Ovary (tissue), 10 donors: ENCODE measurements at places on chromosomes 6 and 20. TPM values are rescaled to one million over a fixed set of nuclear protein-coding genes. Genes with fewer than 3 reads are reported as not detected.

DNA sequence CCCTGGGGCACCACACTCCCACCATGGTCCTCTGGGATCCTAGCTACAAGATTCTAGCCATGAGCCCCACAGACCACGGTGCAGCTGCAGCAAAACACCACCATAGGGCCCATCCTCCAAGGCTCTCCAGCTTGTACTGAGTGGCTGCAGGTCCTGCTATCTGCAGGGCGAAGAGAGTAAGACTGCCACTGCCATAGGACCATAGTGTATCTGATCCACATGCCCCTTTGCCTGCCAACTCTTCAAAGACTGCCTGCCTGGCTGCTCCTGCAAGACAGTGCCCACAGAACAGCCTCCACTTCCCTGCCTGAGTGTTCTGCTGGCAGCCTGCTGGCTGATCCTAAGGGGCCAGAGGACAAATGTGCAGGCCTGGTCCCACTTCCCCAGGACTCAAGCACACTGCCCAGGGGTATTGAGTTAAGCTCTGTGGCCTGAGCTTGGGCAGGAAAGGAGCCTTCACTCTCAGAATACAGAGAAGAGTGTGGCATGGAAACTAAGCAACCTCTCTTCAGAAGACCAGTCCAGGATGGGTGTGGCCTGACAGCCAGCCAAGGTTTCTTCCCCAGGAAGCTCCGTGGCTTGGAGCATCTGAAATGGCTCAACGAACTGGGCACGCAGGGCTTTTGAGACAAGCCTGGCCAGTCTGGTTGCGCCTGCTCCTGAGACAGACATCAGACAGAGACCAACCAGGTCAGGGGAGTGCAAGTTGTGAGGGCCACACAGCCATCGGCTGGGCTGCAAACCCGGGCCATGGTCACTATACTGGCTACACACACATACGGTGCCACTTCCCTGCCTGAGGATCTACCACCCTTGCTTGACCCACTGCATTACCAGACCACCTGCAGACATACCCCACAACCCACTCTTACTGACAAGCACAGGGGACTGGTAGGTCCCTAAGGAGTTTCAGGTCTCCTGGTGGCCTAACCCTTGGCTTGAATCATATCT, 54.5 kb downstream of the RNGTT start:
- H3K4me3 ChIP-seq: no peak overlapping the region
- H3K36me3 ChIP-seq: no peaks in the 10 kb centered on the region
- no peak for DNase-seq
- no peaks in the 10 kb centered on the region for H3K4me1 ChIP-seq
- H3K27me3 ChIP-seq: no peaks in the 10 kb centered on the region

DNA sequence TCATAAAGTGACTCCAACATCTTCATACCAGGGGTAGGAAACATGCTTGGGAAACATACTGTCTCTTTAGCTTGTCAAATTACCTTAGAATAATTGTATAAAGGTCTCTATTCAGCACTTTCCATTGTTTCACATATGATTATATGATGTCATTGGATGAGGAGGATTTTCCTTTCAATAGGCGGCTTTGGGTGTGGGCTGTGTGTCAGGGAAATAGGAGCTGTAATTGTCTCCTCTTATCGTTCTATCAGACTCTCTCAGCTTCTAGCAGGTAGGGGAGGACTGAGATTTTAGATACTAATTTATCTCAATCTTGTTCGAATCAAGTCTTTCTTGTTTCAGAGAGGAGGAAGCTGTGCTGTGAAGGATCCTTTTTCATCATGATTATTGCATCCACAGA, 179.4 kb upstream of the OLIG3 start:
- no peak overlapping the region for H3K4me3 ChIP-seq
- no peak overlapping the region for H3K27ac ChIP-seq
- H3K4me1 ChIP-seq: no peaks in the 10 kb centered on the region
- H3K36me3 ChIP-seq: no peaks in the 10 kb centered on the region
- DNase-seq: no peak

GRCh38 chr6:18500921-18501662, 113.9 kb downstream of the RNF144B start:
- no peaks in the 10 kb centered on the region for H3K4me1 ChIP-seq
- H3K27me3 ChIP-seq: no peaks in the 10 kb centered on the region
- no peak overlapping the region for H3K27ac ChIP-seq
- no peak for DNase-seq
- no peak overlapping the region for H3K4me3 ChIP-seq
- H3K36me3 ChIP-seq: no peaks in the 10 kb centered on the region

DNA sequence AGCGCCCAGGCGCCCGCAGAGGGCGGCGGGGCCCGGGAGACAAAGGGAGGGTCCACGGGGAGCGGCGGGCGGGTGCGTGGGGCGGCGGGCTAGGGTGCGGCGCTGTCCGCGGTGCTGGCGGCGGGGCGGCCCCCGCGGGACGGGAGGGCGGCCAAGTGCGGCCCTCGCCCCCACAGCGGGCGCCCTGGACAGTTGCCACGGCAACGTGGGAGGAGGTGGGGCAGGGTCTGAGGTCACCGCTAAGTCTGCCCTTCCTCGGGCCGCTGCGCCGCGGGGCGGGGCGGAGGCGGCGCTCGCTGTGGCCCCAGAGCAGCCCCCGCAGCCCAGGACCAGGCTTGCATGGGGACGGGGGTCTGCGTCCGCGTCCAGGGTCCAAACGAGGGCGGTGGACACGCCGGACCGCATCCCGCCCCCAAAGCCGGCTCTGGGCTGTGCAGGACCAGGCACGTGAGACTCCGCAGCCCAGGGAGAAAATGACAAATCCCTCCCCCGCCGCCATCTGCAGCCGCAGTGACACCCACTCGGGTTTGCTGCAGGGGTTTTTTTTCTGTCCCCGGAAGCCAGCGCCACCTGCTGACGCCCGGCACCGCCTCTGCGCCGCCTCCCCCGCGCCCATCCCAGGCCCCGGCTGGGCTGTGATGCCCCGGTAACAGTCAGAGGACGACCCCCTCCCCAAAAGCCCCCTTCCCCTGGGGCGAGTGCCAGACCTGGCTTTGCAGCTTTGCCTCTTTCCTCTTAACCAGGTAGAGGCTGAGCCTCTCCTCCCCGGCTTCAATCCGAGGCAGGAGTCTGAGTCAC, 36.8 kb downstream of the YTHDF1 start:
- peaks cover 14% of the 10 kb centered on the region for H3K4me1 ChIP-seq
- H3K36me3 ChIP-seq: no peaks in the 10 kb centered on the region
- no peak for DNase-seq
- H3K27ac ChIP-seq: no peak overlapping the region
- peaks cover 7% of the 10 kb centered on the region for H3K27me3 ChIP-seq

GRCh38 chr6:52130440-52130839, 43.0 kb upstream of the PKHD1 start:
- no peaks in the 10 kb centered on the region for H3K36me3 ChIP-seq
- H3K4me3 ChIP-seq: no peak overlapping the region
- DNase-seq: no peak
- H3K4me1 ChIP-seq: no peaks in the 10 kb centered on the region

- no peak for DNase-seq
- H3K36me3 ChIP-seq: no peaks in the 10 kb centered on the region
- H3K4me3 ChIP-seq: no peak overlapping the region
- H3K4me1 ChIP-seq: no peaks in the 10 kb centered on the region
- no peaks in the 10 kb centered on the region for H3K27me3 ChIP-seq
- H3K27ac ChIP-seq: no peak overlapping the region
Measured at GRCh38 chr6:11563793-11564192, 26.2 kb downstream of the TMEM170B start.

DNA sequence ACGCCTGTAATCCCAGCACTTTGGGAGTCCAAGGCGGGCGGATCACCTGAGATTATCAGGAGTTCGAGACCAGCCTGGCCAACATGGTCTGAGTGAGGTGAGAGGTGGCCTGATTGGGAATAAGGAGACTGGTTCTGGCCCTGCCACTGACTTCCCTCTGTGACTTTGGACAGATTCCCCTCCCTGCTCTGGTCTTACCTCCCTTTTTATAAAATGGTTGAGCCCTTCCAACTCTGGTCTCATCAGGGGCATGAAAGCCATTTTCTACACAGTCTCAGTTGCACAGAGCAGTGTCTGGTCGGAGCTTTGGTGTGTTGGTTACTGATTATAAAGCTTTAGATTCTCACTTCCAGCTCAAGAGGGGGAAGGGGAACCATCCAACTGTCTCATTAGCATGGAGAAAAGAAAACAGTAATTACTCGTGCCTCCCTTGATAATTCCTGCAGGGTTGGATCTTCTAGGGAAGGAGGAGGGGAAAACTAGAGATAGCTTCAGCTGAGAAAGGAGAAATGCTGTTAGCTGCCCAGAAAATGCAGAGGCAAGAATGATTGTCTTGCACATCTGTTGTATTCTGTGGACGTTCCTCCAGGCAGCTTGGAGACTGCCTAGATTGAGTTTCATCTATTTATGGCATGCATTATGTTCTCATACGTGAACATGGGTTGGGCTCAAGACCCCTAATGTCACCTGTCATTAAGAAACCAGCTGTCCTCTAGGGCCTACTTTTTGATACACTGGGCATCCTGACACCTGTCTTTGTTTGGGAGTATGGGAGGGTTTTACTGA, 30.4 kb downstream of the RALY start:
- peaks cover 23% of the 10 kb centered on the region for H3K4me1 ChIP-seq
- no peaks in the 10 kb centered on the region for H3K27me3 ChIP-seq
- no peaks in the 10 kb centered on the region for H3K36me3 ChIP-seq
- H3K27ac ChIP-seq: no peak overlapping the region
- H3K4me3 ChIP-seq: no peak overlapping the region

GRCh38 chr20:10655720-10656669, 17.8 kb downstream of the JAG1 start:
- no peak overlapping the region for H3K27ac ChIP-seq
- DNase-seq: no peak
- no peaks in the 10 kb centered on the region for H3K27me3 ChIP-seq
- H3K36me3 ChIP-seq: no peaks in the 10 kb centered on the region
- no peak overlapping the region for H3K4me3 ChIP-seq

- no peak overlapping the region for H3K4me3 ChIP-seq
- no peaks in the 10 kb centered on the region for H3K27me3 ChIP-seq
- peaks cover 2% of the 10 kb centered on the region for H3K4me1 ChIP-seq
- no peak overlapping the region for H3K27ac ChIP-seq
- DNase-seq: no peak
Measured at GRCh38 chr20:32580219-32580969, 4.7 kb downstream of the NOL4L start.

DNA sequence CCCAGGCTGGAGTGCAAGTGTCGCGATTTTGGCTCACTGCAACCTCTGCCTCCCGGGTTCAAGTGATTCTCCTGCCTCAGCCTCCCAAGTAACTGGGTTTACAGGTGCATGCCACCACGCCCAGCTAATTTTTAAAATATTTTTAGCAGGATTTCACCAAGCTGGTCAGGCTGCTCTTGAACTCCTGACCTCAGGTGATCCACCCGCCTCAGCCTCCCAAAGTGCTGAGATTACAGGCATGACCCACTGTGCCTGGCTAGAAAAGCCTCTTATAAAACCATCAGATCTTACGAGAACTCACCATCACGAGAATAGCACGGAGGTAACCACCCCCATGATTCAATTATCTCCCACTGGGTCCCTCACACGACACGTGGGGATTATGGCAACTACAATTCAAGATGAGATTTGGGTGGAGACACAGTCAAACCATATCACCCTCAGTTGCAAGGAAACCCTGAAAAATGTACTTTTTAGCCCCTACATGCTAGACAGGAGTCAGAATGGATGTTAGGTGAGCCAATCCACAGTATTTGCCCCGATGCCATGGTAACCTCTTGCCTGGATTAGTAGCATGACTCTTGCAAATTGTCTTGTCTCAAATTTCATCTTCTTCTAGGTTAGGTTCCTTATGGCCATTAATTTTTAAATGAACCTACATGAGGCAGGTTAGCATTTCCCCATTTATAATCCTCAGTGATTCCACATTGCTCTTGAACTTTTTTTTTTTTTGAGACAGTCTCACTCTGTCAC, 17.1 kb upstream of the SASH1 start:
- no peaks in the 10 kb centered on the region for H3K27me3 ChIP-seq
- H3K4me1 ChIP-seq: no peaks in the 10 kb centered on the region
- H3K27ac ChIP-seq: no peak overlapping the region
- no peaks in the 10 kb centered on the region for H3K36me3 ChIP-seq
- no peak for DNase-seq

The PBOV1 gene
- polyA plus RNA-seq: not detected

The GCNT2 gene
- 1.8 TPM for polyA plus RNA-seq

The ARHGAP40 gene
- not detected for polyA plus RNA-seq
